ENCODE measurements at places on chromosomes 2 and 18.
A peak's percentile ranks its signal among the peaks of the same experiment; 100 is the strongest.

DNA sequence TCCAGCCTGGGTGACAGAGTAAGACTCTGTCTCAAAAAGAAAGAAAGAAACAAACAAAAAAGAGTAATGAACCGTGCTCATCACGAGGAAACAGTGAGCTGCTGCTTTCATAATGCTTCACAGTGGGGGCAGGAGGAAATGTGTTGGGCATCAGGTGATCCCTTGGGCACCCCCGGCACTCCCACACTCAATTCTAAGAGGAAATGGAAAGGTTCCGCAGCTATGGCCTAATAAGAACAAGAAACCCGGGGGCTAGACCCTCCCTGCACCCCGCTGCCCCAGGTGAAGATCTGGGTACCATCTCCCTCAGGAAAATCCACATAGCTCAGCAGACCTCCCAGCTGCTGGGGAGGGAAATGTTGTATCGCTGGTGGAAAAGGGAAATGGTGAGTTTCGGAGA, 118.9 kb downstream of the LPIN1 start:
- DNase-seq, result no peak

DNA sequence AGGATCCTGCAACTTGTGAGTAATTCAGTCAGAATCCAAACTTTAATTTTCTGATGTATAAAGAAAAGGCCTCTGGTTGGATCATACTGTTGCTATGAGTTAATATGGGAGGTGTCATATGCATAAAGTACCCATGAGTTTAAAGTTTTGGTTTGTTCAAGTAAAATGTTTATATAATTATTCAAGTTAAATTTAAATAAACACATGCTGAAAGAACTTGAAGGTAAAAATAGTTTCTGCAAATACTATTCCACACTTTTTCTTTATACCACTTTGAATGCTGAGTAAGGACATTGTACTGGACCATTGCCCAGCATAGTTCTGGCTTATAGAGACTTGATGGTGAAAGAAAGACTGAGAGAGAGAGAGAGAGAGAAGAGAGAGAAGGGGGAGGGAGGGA, 30.7 kb downstream of the PKP4 start:
- no peak for DNase-seq

DNA sequence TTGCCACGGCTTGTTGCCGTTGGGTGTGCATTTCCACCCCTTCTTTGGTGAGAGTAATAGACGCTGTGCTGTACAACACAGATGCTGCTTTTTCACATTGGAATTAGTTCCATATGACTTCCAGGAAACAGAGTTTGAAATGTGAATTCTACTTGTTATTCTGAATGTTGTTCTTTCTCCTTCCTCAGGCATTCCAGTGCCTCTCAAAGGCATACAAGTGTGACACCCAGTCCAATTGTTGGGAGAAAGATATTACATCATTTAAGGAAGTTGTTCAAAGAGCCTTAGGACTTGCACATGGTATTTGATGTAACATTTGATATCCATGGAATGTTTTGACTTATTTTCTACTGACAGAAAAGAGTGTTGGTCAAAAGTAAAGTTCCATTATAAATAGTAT, 134.4 kb upstream of the LTBP1 start:
- no peak for DNase-seq

- DNase-seq, result no peak
Observed at GRCh38 chr2:25596516-25597244, 76.7 kb downstream of the DTNB start.

GRCh38 chr2:236307641-236308040, 43.4 kb upstream of the ASB18 start:
- DNase-seq, result no peak

- DNase-seq, result no peak
Observed at GRCh38 chr2:240624950-240625621, at the start of gene GPR35. TSS of gene GPR35 (plus strand) at chr2:240625480. CDS start at chr2:240629953, 4,473 bp downstream.

- no peak for DNase-seq
Observed at GRCh38 chr2:33011941-33012340, 65.2 kb downstream of the LTBP1 start.

DNA sequence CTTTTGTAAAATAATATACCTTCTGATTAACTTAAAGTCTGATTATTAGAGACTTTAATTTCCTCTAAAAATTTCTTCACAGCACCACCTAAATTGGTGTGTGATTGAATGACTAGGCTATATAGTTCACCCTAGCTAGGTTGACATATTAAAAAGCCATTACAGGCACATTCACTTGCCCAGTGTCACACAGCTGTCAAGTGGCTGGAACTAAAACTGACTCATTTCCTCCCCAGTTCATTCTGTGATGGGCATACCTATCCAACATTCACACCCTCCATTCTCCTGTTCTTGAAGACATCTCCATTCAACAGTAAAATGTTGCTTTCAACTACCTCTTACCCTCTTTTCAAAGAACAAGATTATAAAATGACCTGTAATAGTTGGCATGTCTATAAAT, 334.5 kb downstream of the ARHGAP15 start:
- DNase-seq, result no peak

DNA sequence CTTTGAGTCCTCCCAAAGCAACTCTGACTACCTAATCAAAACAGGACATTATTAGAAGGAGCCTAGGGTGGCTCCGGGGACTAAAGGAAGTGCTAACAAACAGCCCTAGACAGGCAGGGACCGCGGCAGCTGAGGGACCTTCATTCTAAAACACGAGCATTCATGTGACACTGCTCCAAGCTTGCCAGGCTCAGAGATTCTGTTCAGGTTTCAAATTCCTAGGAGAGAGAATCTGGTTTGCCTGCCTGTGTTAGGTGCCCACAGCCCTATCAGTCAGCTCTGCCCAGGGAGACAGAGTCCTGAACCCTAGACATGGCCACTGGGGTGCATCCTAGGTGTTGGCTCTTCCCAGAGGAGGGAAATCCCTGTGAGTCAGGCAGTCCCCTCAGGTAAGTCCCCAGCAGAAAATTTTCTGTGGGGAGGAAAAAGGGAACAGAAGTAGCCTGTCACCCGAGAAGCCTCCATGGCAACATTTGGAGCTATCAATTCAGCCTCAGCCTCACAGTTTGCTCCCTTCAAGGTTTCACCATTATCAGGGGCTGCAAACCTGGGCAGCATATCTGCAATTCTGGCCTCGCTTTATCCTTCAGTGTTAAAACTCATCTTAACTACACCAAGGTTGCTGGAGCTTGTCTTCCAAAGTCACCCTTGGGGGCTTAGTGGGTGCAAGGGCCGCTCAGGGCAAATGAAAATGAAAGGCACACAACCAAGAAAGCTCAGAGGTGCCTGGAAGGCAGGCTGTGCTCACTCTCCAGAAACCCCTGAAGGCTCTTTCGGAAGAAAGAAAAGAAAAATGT, 28.6 kb downstream of the PCBP1 start:
- no peak for DNase-seq

DNA sequence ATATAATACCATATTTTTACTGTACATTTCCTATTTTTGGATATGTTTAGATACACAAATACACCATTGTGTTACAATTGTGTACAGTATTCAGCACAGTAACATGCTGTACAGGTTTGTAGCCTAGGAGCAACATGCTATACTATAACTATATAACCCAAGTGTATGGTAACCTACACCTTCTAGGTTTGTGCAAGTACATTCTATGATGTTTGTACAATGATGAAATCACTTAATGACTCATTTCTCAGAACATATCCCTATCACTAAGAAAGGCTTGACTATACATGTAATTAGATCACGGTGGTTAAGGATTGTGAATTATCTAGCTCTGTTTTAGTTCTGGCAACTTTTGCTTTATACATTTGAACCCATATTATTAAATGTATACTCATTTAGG, 31.3 kb downstream of the NPHP1 start:
- DNase-seq, result no peak

DNA sequence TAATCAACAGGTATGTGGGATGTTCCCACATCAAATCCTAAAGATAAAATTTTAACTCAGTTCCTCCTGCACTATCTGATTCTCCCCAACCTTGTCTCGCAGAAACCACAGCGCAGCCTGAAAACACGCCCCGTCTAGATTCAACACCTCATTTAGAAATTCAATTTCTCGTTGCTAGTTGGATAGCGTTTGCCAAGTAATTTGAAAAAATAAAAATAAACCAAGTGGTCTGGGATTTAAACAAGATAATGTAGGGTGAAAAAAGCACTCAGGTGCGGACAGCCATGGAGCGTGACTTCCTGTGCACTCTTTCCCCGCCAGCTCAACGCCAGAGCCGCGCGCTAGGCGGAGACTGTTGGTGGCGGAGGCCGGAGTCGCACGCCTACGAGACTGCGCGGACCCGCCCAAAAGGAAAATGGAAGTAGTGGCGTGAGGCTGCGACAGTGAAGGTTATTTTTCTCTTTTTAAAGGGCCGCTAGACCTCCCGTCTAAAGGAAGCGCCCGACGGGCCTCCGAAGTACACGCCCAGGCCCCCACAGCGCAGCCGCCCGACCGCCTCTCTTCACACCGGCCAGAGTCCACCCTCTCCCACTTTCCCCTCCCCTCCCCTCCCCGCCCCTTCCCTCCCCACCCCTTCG, 615 bp upstream of the CCNT2 start:
- peak; percentile 25 for DNase-seq

GRCh38 chr2:5360081-5360480, 332.1 kb upstream of the SOX11 start:
- DNase-seq, result no peak

DNA sequence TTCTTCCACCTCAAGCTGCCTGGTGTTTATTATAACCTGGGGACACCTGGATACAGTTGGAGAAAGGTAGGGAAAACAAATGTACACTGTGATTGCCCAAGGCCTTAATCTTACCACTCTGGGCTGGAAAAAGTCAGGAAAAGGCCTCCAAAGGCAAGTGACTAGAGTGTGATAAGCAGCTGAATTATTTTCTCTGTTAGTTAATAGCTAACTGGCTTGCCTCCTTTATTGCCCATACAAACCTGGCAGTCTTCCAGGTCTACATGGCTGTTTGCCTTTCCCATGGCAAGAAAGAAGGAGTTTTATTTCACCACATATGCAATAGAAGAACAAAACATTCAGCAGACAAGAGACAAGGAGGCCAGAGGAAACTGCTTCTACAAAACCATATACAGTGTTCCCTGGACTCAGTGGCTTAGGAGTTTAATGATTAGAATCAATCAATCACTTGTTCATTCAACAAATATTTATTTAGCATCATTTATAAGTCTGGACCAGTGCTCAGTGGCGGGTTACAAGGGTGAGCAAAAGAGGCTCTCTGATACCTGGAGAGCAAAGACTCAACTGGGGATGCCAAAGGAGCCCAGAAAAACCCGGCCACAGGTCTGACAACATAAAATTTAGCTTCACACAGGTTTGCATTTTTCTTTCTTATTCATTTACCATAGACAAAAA, 27.5 kb upstream of the SUCLG1 start:
- no peak for DNase-seq

GRCh38 chr2:96103761-96104486, 12.4 kb downstream of the ADRA2B start:
- DNase-seq, result no peak

- no peak for DNase-seq
Observed at GRCh38 chr2:174365571-174365970, 30.0 kb upstream of the SCRN3 start.

- no peak for DNase-seq
Observed at GRCh38 chr2:171723716-171724683, 36.7 kb downstream of the DYNC1I2 start.

DNA sequence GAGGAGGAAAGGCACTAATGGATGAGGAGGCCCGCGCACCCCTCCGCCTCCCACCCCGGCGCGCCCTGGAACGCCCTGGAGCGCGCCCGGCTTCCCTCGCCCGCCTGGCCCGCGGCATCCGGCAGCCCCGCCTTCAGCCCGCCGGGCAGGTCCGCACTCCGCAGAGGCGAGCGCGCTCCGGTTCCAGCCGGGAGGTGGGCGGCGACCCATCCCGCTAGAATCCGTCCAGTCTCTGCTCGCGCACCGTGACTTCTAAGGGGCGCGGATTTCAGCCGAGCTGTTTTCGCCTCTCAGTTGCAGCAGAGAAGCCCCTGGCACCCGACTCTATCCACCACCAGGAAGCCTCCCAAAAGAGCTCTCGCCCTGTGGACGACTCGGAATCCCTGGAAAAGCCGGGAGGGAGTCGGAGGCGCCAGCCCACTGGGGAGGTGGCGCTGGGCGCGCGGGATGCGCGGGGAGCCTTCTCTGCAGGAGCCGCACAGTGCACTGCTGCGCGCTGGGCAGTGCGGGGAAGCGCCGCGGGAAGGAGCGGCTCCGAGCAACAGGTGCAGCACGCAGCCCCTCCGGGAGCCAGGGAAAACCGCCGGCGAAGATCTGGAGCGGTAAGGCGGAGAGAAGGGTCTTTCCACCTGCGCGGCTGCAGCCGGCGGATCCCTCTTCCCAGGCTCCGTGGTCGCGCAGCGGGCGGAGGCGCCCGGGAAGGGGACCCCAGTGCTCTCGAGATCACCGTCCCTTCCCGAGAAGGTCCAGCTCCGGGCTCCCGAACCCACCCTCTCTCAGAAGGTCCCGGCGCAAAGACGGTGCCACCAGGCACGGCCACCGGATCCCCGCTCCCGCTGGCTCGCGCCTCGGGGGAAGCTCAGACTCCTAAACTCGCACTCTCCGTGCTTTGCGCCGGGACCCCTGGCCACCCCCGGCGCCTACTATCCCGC, at the start of gene GALR1:
GALR1 (plus strand) TSS at position 280 of the 932 bp plus-strand sequence. CDS start 701 bp downstream, outside the sequence.
- no peak for DNase-seq

- DNase-seq, result peak; percentile 50
Observed at GRCh38 chr2:40032650-40033319, 253.7 kb upstream of the THUMPD2 start.

- DNase-seq, result no peak
Observed at GRCh38 chr2:123746006-123746405, 279.1 kb upstream of the CNTNAP5 start.

DNA sequence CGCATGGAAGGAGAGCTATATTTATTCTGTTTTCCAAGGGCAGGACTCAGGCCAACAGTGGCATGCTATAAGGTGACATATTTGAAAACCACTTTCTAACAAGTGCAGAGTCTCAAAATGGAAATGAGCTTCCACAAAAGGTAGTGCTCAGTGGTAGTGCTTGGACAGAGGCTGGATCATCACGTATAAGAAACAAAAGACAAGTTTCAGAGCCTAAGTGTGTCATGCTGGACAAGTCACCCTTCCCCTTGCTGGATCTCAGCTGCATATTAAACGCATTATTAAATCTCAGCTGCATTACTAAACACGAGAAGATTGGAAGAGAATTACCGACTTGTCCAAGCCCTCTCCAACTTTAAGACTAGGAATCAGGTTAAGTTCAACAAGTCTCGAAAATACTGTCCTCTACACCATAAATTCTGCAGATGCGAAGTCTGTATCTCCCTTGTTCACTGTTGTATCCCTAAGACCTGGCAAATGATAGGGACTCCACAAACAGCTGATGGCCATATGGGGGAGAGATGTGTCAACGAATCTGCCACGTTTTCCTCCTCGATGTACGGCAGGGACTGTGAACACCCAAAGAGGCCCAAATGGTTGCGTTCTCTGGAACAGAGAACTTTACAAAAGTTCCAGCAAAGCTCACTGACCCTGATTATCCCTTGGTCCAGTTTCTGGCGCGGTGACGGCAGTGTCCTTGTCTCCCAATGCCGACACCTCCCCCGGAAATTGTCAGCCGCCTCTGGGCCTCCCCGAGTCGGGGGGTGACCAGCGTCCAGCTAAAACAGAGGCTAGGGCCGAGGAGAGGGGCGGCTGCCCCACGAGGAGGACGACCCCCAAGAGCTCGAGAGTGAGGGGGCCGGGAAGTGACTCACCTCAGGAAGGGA, 611 bp downstream of the NOL10 start:
- DNase-seq, result no peak

GRCh38 chr2:241895712-241896641, 26.4 kb downstream of the RTP5 start:
- peak; percentile 52 for DNase-seq

Data from keratinocyte (primary cell).